ENCODE measurements at places on chromosomes 2 and 18.

DNA sequence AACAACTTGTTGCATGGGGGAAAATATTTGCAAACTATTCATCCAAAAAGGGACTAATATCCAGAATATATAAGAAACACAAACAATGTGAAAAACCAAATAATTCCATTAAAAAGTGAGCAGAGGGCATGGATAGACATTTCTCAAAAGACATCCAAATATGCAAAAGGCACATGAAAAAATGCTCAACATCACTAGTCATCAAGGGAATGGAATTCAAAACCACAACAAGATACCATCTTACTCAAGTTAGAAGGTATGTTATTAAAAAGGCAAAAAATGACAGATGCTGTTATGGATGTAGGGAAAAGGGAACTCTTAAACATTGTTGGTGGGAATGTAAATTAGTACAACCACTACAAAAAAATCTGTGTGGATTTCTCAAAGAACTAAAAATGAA, 396.5 kb downstream of the CCDC85A start:
- DNase-seq, result no peak

GRCh38 chr2:164837807-164838206, 3.8 kb downstream of the COBLL1 start:
- no peak for DNase-seq

DNA sequence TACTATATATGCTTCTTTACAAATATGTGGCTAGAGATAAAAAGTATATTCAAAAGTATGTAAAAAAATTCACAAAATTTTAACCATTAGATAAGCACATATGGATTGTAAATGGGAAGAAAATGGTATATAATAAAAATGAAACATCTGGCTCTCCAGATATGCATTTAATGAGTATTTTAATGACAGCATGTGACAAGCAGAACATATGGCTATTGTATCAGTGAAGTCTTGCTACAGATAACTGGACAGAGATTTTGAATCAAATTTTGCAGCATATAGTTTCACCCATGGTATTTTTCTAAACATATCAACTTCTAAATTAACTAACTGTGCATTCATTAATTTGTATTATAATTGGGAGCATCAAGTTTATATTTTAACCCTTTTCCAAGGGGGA, 5.0 kb upstream of the ABCA12 start:
- DNase-seq, result no peak

DNA sequence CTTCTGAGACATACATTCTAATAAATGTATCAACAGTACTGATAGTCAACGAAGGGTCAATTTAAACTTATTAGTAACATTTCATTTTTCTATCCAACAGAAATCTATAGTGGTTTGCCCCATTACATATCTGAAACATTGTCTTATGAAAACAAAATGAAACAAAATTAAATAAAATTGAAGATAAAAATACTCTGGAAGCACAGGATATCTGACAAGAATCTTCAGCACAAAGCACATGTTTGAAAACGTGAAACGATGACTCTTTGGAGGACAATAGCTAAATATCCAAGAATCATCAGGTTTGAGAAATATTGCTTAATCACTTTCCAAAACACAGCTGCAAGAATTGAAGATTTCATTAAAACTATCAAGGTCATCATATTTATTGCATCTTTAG, 70.9 kb upstream of the FAM124B start:
- DNase-seq, result no peak

DNA sequence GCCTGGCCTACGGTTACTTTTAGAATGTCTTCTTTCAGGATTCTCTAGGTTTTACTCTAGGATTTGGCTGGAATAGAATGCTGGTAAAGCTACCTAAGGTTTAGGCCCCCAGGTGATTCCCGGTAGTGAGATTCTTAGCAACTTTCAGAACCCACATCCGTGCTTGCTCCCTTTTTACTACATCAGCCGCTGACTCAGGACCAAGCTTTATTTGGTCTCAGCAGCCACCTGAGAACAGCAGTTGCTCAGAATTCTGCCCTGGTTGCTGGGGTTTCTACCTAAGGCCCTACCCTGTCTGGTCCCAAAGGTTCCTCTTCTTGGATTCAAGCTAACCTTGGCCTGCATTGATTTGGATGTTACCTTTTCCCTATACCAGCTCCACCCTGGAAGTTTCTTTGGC, 36.1 kb upstream of the NDUFV2 start:
- no peak for DNase-seq

DNA sequence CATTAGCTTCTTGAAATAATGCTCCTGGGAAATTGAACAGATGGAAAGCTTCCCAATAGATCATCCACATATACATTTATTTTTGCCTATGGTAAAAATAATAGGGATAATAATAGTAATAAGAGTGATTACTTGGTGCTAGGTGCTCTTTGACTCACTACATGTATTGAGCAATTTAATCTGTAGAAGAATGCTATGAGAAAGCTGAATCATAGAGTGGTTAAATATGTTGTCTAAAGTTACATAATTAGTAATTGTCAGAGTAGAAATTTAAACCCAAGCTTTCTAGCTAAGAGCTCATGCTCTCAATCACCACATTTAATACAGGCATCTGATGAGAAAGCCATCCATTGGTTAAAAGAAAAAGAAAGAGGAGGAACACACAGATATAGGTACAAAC, 590.5 kb upstream of the SLC8A1 start:
- DNase-seq, result no peak

DNA sequence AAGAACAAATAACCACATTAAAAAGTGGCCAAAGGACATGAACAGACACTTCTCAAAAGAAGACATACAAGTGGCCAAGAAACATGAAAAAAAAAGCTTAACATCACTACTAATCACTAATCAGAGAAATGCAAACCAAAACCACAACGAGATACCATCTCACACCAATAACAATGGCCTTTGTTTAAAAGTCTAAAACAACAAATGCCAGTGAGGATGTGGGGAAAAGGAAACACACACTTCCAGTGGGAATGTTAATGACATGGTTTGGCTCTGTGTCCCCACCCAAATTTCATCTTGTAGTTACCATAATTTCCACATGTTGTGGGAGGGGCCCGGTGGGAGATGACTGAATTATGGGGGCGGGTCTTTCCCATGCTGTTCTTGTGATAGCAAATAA, 147.1 kb downstream of the GALNT1 start:
- DNase-seq, result no peak

- DNase-seq, result no peak
Observed at GRCh38 chr2:217927601-217928323, 75.0 kb downstream of the TNS1 start.

DNA sequence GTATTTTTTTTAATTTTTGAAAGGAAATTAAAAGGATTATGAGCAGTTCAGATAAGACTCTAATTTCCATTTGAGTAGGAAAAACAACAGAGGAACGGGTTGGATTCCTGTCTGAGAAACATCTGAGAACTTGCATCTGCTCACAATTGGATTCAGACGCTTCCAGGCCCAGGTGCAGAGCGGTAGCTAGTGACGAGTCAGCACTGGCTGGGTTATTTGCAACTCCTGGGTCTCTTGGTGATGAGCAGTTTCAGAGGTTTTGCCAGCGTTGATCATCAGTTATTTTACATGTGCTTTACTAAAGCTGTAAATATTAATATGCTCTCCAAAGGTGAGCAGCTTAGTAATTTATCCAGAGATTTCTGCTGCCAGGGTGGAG, 39.1 kb upstream of the B3GNT7 start:
- DNase-seq, result no peak

DNA sequence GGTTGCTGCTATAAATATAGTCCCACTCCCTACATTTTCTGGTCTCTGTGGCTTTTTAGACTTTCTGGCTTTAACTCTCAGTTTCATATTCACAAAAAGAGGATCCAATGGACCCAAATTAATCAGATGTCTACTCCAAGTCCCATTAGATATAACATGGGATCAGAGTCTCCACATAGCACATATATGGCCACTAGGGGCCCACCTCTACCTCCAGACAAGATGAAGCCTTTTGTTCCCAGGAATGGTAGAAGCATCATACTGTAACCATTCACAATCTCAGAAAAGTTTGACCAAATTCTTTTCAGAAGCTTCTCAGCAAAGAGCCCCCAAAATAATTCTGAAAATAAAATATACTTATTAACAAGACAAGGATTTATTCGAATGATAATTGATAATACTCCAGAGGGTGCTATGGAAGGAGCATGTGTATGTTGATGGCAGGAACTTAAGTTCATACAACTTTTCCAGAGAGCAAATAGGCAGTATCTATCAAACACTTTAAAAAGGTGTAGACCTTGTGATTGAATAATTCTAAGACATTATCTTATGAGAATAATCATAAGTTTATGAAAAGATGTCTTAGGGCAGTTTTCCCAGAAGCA, 382.3 kb upstream of the CRIM1 start:
- DNase-seq, result no peak

- DNase-seq, result no peak
Observed at GRCh38 chr2:236593531-236593930, 23.9 kb downstream of the ACKR3 start.
